ENCODE measurements at places on chromosomes 16 and 17.

- DNase-seq: no peak
Measured at GRCh38 chr16:9849697-9850245, 332.5 kb downstream of the GRIN2A start.

DNA sequence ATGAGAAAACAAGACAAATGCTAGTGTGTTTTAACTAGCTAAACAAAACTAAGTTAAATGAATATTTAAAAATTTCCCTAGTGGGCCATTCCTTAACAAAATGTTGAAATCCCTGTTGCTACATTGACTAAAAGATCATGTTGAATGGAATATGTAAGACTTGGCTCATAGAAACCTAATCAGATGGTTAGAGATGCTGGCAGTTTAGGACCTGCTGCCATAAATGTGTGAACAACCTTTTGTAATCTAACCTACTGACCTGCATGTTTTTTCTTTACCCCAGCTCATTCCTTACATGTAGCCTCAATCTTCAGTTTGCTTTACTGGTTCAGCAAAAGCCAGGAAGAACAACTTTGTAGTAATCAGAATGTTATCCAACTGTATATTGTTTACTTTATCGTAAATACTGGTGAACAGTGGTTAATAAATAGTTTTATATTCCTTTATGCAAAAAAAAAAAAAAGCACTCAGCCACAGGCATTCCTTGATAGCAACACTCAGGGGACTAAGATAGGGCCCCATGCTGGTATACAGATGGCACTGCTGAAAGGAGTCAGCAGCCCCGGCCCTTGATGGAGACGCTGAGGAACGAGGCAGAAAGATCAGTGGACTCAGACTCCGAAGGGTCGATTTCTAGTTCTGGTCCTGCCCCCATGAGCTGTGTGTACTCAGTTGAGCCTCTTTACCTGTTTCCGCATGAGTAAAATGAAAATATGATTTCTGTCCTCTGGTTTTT is 78.2 kb downstream of the MARF1 start:
- no peak for DNase-seq

DNA sequence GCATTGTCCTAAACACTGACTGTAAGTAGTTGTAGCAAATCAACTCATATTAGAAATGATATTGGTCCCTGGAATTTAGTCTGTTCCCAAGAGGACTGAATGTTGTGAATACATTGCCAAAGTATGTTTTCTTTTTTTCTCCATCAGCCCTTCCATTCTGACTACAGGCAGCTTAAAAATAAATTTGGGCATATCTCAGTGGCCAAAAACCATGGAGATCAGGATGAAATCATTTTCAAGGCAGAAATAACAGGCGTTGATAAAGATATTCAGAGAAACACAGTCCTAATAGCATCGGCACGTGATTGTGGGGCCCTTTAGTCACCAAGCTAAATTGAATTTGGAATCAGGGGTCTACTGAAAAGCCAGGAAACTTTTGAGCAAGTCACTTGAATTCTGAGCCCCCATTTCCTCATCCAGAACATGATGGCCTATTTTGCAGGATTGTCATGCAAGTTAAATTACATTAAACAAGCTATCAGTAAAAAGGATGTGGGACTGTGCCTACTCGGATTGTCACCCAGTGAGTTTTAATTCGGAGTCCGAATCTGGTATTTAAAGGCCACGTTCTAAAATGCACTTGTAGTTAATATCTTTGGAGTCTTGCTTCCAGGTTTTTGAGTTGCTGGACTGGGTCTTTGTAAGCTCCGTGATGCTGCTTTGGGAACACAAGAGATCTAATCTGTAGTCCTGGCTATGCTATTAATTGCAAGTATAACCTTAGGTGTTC is 17.1 kb downstream of the HLF start:
- DNase-seq: no peak

GRCh38 chr17:64964796-64965195 is 45.5 kb upstream of the LRRC37A3 start:
- DNase-seq: no peak

DNA sequence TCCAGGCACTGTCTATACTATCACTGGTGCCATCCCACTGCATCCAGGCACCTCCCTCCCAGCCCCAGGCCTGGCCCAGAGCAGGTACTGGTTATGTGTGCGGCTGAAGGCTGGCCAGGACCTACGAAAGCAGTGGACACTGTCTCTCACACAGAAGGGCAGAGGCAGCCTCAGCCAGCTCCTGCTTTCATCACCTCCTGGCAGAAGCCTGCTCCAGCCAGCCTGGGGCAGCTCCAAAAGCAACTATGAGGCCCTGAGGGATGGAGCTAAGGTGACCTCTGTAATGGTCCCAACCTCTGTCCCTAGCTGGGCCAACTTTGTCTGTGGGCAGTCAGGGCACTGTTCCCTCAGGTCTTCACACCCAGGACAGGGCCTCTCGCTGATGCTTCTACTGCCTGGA is 18.8 kb downstream of the HSD11B2 start:
- DNase-seq: no peak

- DNase-seq: no peak
Measured at GRCh38 chr17:49898366-49899190, 50.7 kb upstream of the TAC4 start.

DNA sequence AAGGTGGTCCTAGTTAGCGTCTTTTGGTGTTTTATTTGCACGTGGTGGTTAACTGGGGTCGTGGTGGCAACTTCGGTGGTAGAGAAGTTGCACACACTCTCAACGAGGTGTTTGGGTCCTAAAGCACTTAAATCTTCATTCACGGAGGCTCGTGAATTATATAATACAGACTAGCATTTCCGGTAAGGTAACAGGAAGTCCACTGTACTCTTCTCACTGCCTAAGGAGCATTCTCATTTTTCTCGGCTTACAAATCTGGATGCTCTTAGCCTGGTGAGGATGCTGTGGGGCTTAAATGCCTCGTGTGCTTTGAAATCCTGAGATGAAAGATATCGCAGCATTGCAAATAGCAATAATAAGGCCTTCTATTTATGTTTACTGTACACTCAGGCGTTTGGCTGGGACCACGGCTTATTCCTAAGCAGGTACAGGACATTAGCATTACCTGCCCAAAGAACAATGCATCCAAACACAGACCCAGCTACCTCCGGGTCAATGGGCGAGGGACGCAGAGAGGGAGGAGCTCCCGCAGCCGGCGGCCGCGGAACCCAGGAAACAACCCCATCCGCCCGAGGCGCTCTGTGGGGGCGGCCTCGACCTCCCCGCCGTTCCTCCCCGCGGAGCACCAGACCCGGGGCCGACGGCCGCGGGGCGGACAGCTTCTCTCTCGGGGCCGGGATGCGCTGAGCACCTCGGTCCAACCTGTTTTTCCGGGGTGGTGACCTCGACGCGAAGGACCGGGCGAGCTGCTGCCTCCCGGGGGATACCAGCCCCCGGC is 856 bp downstream of the DNAJA2 start:
- peak; percentile 27 for DNase-seq

DNA sequence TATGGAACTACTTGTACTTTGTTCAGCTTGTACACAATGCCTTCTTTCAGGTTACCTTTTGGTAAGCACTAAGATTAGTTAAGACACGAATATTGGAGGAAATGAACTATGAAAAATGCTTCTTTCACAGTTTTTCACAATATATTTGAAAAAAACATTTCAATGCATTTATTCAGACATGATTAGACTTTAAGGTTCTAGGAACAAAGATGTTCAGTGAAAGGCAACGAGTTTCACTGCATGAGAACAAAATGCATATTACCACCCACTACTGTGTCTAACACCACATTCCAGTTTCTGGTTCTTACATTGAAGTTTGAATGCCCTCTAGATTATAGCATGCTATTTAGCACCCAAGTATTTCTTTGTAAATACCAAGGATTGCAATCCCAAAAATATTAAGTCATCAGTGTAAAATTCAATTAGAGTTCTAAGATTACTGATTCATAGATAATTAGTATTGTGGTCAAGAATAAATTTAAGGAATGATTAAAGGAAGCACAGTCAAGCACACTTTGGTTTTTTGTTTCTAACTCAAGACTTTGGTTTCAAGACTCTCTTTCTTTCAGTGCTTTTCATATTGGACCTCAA is 261.7 kb downstream of the CEP112 start:
- DNase-seq: no peak

DNA sequence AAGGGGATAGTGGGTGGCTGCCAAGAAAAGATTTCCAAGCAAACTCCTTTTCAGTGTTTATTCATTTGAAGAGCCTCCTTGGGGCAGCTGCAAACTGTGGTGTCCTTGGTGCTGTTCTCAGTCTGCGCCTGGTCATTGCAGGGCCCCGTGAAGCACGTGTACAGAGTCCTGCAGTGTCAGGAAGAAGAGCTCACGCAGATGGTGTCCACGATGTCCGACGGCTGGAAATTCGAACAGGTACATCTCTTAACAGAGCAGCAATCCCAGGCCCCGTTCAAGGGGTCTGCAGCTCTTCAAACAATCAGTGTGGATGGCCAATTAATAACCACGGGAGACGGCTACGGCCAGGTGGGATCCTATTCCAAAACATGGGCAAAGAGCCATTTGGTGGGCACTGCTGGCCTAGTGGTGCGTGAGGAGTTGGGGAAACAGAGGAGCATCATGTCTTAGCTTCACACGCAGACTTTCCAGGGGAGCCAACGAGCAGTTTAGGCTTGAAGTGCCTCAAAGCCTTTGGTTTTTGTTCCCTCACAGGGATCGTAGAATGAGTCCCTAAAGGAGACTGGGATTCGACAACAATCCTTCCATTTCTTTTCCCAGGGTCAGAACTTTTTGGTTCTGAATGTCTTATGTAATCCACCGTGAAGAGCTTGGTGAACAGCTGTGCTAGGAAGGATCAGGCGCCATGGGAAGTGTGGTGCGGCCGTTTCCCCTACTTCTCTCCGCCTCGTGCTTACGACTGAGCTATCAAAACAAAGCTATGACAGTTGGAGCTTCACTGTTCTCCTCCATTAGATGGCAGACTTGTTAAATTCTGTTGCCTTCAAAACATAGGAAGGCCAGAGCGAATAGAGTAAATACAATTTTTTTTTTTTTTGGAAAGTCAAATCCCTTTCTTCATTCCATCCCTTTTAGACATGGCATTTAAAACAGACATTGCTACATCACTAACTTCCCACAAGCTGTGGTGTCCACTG is 12.6 kb downstream of the KCTD2 start:
- DNase-seq: no peak

DNA sequence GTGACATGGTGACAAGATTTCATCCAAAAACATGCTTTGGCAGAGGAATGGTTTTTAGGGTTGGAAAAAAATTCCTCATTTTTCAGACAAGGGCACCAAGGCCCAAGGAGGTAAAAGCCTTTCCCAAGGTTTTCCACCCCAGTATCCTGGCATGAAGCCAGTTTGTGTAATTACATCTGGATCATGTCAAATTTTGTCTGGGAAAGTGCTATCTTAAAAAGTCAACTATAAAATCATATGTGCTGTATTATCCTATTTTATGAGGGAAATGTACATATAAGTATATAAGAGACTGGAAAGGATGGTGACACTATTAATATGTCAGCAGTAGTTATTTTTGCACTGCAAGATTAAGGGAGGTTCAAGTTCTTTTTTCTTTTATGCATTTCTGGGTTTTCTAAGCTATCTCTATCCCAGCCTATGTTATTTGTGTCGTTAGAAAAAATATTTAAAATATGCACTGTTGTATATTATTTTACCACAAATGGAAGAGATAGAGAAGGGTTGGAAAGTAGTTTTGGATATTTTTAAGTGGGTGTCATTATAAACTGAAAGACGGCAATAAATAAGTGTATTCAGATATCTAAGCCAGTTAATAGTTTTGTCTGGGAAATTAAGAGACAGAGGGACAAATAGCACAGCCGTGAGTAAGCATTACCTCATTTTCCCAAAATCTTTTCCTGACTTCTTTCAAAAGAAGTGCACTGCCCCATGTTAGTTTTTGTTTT is 13.5 kb upstream of the FBXO47 start:
- DNase-seq: no peak

- no peak for DNase-seq
Measured at GRCh38 chr17:57475796-57476195, 219.5 kb downstream of the MSI2 start.

- no peak for DNase-seq
Measured at GRCh38 chr17:62723842-62724241, 84.3 kb downstream of the MARCHF10 start.
